Dermis microvascular lymphatic vessel endothelial cell (primary cell): ENCODE measurements at places on chromosomes 12 and 14.

- no peak for DNase-seq
Observed at GRCh38 chr14:23613242-23614070, 22.7 kb upstream of the DHRS2 start.

- no peak for DNase-seq
Observed at GRCh38 chr14:87899228-87899627, 93.8 kb downstream of the GALC start.

DNA sequence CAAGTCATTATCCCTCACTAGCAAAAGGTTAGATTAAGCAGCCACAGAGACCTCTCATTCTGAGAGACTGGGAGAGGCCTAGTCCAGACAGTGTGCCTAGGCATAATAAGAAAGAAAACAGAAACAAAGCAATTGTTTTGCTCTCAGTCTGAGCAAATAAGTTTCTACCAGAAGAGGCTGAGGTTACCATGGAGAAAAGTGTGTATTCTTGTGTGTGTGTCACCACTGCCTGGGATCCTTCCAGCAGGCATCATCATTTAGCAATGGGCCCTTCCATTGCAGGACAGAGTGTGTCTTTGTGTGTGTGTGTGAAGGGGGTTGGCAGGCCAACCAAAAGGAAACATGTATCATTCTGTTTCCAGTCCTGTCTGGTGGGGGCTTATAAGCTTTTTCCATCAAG lies 3.7 kb downstream of the EFS start:
- no peak for DNase-seq

DNA sequence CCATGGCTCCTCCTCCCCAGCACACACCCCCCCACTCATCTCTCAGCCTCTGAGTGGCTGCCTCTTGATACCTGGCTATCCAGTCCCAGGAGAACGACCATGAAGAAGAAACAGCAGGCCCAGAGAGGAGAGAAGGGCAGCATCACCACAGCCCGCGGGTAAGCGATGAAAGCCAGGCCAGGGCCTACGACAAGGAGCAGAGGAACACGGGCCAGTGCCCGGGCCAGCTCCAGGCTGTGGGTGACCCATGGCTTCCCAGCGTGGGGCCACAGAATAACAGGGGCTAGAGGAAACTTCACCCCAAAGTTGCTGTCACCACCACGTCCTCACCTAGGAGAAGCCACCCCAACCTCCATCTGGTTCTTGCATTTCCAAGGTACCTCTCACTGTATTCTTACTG lies 10.4 kb upstream of the SLC6A12 start:
- no peak for DNase-seq

DNA sequence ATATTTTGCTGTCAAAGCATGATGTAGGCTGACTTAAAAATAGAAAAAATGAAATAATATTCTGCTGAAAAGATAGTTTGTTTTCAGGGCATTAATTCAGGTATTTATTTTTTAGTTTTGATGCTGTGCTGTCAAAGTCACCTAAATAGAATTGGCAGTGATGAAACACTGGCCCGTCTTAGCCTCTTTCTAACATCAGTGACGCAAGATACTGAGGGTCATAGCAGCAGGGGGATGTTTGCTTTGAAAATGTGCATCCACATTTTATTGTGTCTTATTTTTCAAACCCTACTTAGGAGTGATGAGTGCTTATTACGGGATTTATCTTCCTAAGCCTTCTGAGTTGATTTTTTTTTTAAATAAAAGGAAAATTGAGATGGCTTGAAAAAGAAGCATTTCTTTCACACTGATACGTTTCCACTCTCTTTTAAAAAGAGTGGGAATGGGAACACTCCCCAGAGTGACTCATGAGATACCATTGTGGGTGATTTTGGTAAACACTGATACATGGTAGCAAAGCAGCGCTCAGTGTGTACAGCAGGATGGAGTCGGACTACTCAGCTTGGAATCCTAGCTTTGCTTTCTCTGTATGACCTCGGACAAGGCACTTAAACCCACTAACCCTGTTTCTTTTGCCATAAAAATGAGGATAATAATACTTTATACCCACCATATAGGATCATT lies 290.8 kb downstream of the ERC1 start:
- DNase-seq: no peak

DNA sequence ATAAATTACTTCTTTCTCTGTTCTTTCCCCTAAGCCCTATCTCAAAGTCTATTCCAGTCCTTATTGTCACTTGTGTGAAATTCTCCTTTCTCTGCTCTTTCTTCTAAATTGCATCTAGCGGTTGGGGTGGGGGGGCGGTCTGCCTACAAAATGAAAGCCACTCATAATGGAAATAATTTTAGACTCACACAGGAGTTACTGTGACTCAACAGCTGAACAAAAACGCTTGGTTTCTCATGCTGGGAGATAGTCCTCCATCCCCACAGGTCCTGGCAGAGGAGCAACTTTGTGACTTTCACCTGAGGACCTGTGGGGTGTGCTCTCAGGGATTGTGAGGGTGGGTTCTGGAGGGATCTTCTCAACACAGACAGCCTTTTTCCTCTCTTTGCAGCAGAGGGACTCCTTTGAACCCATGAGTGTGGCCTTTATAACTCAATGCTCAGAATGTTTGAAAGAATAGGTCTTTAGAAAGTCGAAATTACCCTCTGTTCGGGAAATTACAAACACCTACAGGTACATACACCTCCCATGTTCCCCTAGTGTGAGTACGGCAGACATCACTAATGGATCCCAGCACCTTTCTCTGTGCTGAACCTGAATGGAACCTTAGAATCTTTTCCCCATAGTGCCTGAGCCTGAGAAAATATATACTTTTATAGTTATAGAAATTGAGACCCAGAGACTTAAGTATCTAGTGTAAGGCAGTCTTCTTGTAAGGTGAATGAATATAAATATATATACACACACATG lies 109.7 kb downstream of the CHST11 start:
- no peak for DNase-seq

DNA sequence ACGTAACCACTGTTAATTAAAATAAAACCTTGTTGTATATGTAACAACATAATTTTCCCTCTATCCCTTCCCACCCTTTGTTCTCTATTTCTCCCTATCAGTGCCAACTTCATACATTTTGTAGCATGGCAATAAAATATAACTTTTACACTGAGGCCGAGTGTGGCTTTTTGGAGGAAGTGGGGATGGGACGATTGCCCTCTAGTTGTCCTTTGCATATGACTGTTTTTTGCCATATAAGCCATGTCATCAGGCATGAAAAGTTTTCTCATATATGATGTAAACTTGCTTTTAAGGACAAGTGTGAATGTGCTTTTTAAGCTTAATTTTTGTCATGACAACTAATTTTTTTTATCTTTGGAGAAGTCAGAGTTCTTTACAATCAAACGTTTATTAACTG lies 6.2 kb upstream of the CCT2 start:
- no peak for DNase-seq

DNA sequence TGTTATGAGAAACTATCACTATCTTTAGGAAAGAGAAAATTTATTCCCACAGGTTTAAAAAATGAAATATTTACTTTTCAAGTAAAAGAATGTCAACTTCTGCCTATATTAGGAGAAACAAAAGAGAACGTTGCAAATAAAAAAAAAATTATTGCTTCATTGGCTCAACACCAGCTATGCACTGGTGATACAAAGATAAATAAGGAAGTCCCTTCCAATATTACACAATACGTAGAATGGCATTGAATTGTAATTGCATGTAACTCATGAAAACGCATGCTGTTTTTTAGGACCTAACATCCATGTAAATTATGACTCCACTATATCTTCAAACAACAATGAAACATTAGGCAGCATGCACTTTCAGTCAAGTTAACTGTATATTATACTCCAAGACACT lies 56.4 kb upstream of the RERGL start:
- DNase-seq: no peak

DNA sequence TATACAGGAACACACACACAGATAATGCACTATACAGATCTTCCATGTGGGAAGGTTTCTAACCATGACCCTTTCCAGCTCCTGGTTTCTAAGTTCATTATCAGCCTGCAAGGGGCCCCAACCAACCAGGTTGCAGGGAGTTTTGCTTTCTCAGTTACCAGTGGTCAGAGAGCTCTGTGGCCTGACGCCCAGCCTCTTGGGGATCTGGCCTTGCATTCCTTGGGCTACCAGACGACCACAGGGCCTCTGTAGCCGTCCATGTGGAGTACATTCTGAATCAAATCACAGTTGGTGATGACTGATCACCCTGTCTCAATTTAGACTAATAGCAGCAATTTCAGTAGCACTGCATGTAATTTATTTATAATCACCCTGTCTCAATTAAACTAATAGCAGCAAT lies 47.5 kb downstream of the PAH start:
- DNase-seq: no peak

DNA sequence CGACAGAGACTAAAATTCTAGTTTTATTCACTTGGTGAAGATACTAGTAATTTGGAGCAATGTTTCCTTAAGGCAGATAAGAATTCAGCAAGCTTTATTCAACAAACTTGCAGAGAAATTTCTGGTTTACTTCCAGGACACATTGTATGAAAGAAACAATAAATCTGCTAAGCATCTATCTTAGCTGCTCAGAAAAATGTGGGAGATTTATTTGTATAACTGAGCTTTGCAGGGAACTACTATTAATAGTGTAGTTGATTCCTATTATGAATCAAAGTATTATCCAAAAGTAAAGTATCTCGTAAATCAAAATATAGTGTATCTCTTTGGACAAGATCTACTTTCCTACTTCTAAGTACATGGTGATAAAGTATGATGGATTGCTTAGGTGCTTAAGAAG lies 239.4 kb upstream of the TMTC1 start:
- no peak for DNase-seq

GRCh38 chr14:94391281-94391975 lies 3.0 kb upstream of the SERPINA1 start:
- DNase-seq: no peak

- no peak for DNase-seq
Observed at GRCh38 chr12:96354326-96354725, 45.9 kb downstream of the CDK17 start.

DNA sequence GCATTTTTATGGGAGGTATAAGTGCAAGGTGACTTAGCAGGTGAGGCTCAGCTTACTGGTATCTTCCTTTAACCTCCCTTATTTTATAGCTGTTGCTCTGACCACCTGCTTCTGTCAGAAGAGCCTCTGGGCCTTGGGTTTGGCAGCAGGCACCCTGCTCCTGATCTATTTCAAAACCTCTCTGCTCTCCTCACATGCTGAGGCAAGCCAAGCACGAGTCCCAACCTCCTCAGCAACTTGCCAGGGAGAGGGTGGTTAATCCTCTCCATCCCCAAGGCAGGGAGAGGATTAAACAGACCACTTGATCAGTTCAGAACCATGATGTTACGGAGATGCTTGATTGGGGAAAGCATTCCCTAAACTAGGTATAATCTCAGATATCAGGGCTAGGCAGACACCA lies 5.4 kb downstream of the PLEKHH1 start:
- no peak for DNase-seq

GRCh38 chr14:71240866-71241520 lies 333.7 kb downstream of the PCNX1 start:
- DNase-seq: no peak

- DNase-seq: no peak
Observed at GRCh38 chr14:101535701-101536207, 25.5 kb upstream of the DIO3 start.

DNA sequence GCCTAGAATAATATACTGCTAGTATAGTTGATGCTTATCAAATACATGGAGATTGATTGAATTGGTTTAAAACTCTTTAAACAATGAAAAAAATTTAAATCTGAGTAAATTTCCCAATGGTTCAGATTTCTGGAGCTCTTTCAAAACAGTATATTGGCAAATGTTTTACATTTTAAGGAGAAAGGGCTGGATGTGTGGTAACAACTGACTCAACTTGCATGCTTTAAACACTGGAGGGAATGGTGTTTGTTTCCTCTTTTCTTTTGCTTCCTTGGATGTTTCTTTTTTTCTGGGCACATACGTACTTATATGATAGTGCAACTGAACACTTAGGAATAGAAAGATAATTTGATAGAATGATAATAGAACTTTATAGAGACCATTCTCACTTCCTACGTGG lies 73.8 kb upstream of the RFX4 start:
- no peak for DNase-seq

GRCh38 chr14:72614891-72615415 lies 278.9 kb downstream of the DPF3 start:
- DNase-seq: no peak
